ENCODE measurements at places on chromosomes 3 and 15.

GRCh38 chr3:126733061-126733430 is 29.0 kb downstream of the CHCHD6 start:
- DNase-seq = no peak

DNA sequence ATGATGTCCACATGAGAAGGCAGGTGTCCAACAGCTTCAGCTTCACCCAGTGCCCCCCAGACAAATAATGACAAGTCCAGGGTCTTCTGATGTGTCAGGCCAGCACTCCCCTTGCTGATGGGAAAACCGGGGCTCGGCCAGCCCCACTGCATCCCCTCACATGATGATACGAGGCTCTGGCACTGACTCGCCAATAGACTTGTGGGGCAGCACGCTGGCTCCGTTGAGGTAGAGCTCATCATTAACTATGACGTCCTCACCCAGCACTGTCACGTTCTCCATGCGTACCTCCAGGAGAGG is 2.1 kb upstream of the AMIGO3 start:
- DNase-seq = no peak

GRCh38 chr3:53733446-53733845 is 112.8 kb downstream of the CHDH start:
- DNase-seq = no peak

DNA sequence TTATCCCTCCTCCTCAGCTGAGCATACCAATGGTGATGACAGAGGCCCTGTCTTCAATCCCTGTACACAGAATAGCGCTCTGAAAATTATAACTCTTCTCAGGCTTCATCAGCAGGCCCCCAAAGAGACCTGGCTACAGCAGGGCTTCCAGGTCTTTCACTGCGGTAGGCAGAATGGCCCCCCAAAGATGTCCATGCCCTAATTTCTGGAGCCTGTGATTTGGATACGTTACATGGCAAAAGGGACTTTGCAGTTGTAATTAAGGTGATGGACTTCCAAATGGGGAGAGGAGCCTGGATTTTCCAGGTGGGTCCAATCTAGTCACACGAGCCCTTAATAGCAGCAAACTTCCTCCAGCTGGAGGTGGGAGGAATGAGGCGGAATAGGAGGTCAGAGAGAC is 221.8 kb upstream of the CTDSPL start:
- DNase-seq = no peak

- no peak for DNase-seq
Observed at GRCh38 chr3:29065211-29065785, 215.6 kb upstream of the RBMS3 start.

DNA sequence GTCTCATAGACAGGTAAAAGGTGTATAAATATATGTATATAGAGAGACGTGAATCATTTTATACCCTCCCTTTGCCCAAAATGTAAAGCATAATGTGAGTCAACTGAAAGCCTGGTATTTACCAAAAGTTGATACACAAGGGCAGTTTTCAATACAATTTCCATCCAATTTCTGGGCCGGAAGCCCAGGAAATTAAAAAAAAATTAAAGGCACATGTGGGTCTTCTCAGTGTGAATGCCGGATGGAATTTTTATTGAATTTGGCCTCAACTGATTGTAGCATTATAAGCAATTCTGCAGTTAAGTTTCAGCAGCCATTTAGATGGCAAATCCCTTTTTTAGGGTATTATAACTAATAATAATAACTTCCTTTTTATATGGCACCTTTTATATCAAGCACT is 3.3 kb upstream of the CNTN3 start:
- DNase-seq = no peak

- DNase-seq = no peak
Observed at GRCh38 chr3:102053375-102053989, 204.2 kb downstream of the NFKBIZ start.

DNA sequence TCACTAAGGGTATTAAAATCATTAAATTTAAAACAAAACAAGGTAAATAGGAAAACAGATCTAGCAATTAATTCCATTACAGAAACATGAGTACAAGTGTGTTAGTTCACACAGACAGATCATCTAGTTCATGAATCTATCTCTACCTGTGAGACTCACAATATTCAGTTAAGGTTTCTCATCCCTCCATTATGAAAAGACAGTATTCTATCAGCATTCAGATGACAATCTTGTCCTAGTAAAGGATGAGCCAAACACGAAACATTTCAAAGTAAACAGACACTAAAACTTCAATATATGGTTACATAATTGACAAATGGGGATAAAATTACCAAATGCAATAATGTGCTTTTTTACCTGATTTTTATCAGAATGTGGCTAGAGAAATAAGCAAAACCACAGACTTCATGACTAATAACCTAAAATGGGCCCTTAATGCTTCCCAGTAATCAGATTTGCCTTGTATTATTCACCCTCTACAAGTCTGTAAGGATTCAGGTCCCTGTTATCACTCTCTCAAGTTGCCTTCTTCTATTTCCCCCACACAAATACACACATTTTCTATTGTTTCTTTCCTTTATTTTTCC is 126.8 kb downstream of the DLG1 start:
- no peak for DNase-seq

DNA sequence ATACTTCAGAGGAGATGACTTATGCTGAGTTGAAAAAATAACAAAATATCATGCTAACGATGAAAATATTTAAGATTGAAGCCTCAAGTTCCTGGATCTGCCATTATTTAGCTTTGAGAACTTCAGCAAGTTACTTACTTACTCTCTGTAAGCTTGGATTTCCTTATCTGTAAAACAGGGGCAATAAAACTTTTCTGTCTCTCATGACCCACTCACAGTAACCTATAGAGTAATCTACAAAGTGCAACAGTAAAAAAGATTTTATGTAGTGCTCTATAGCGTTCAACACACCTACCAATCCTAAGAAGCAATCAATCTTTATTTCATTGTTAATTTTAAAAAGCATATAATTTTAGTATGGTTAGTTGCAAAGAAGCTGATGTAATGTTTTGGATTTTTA is 478.6 kb downstream of the ZIC1 start:
- no peak for DNase-seq

GRCh38 chr15:55282284-55282833 is 7.3 kb downstream of the RAB27A start:
- no peak for DNase-seq

DNA sequence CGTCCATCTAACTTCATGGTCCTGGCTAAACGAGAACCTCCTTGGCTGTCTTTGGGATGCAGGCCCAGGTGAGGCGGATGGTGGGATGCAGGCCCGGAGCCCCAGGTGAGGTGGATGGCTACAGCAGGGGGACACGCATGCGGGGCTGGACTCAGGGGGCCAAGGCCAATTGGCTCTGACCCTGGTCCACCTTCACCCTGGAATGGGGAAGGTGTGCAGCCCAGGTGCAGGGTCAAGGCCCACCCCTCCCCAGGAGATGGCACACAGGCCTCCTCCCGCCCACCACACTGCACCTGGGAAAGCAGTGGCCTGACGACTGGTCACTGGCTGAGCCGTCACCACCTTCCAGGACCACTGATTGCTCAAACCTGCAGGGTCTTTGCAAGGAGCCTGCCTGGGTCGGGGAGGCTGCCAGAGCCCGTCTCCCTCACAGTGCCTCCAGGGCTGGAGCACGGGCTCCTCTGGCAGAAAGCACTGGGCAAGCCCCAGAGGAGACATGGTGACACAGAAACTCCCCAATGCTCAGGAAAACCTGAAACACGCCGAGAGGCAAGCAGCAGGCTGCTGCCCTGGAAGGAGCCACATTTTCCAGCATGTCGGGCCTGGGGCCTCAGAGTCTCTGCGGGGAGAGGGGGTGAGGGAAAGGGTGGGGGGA is 159.6 kb downstream of the LRRK1 start:
- DNase-seq = no peak

- no peak for DNase-seq
Observed at GRCh38 chr3:2599471-2599870, 500.8 kb downstream of the CNTN4 start.

DNA sequence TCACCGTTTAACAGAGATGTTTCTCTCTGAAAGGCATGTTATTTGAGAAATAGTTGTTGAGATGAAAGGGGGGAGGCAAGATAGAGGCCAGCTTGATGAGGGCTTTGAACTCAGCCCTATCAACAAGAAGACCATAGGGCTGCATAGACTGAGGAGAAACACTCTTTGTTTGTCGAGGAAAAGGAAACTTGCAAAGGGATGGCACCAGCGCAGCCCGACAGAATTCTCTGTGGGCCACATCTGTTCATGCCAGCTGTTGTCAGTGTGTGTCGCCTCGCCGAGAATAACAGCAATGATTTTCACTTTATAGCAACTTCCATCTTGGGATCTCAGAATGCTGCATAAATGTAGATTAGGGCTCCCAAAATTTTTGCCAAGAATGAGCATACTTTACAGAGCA is 478.3 kb upstream of the TPRG1 start:
- DNase-seq = no peak

DNA sequence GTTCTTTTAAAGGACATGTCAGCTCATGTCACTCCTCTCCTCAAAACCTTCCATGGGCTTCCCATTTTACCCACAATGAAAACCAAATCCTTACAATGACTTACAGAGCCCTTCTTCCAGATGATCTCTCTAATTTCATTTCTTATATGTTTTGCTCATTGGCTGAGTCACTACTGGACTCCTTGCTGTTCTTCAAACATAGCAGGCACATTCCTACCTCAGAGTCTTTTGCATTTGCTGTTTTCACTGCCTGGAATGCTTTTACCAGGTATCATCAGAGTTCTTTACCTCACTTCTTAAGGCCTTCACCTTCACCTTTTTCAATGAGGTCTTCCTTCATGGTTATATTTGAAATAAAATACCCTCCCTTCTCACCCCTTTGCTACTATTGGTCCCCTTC is 57.3 kb downstream of the NECTIN3 start:
- DNase-seq = no peak

GRCh38 chr3:87997298-87997697 is 61.5 kb downstream of the CGGBP1 start:
- no peak for DNase-seq

- DNase-seq = no peak
Observed at GRCh38 chr15:77966540-77967234, 110.8 kb downstream of the TBC1D2B start.

DNA sequence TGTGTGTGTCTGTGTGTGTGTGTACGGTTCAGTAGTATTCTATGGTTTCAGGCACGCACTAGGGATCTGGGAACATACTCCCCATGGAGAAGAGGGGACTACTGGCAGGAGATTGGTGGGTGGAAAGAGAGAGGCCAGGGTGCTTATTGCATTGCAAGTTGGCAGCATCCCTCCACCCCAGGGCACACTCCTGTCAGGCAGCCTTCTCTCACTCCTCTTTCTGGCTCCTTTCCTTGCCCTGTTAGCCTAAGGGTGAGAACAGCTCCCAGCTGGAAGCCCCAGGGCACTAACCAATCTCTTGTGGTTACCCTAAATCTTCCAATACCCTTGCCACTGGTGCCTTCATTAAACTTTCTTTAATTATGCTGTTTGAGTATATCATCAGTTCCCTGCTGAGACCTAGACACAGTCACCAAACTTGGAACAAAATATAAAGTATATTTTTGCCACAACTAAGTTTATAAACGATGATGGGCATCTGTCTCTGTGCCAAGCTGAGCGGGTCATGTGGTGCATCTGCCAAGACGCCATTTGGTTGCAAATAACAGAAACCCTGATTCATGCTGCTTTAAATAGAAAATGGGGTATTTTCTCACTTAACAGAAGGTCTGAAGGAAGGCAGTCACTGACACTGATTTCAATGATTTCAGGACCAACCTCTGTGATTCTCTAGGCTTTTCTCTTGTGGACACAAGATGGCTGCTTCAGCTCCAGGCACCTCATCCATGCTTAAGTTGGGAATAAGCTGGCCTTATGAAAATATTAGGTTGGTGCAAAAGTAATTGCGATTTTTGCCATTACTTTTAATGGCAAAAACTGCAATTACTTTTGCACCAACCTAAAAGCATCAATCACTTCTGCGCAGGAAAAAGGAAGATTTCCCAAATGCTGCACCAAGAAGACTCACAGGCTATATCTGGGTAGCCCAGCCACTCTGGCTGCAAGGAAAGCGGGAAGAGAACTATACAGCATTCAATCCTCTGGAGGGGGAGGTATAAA is 476.9 kb upstream of the PROK2 start:
- DNase-seq = no peak

Measured in NCI-H2081 treated with DMSO at 0.1 percent for 48 hours (cell line).